Osteoblast (primary cell): ENCODE measurements at places on chromosomes 2 and 18.

DNA sequence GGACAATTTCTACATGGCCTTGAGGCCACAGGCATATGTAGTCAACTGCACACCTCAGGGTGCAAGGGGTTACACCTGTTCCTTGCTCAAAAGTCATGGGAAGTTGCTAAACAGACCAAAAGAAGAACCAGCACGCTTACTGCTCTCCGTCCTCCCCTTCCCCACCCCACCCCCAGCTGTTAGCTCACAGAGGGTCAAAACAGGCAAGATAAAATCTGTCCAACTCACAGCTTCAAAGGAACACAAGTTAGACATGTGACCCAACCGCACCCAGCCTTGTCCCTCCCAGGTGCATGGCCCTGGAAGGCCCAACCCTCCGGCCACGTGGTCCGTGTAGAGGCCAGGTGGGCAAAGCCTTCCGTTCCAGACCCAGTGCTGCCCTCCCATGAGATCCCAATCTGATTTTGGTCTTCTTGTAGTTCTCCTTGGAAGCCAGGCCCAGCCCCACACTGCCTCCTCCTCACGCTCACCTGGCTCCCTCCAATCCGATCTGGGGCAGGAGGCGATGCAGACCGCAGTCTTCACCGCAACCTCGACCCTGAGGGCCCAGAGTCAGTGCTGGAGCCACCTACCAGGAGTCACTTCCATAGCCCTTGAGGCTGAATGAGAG, 14.5 kb upstream of the ASPRV1 start:
- DNase-seq, result no peak

DNA sequence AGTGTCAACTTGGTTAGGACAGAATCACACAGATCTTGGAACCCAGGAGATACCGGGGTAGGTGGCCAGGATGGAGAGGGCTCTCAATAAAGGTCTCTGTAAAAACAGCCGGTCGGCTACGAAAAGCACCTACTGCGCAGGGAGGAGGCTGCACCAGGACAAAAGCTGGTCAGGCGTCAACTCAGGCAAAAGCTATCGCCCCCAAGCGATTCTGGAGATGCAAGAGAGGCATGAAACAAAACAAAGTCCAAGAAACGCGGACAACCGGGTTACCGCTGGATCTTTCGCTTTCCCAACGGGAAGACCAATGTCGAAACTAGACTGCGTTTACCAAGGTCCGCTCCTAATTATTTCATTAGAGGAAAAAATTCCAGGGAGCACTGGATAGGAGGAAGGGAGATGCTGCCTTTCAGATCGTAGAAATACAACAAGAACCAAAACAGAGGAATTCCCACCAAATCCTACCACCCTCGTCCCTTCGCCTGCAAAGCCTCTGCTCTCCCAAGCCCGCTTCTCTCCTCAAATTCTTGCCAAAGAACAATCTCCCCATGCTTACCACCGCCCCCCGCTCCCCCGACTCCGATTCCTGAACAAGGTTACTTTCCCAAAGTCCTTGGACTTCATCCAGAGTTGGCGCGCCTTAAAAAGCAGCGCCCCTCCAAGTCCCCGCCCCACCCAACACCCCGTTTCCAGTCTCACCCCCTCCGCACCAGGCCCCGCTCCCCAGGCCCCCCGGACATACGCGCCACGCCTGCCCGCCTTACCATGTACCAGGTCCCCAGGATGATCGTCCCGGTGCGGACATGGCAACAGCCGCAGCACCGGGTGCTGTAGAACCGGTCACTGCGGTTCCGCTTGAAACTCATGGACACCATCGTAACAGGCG, 539 bp downstream of the LAPTM4A start:
- DNase-seq, result peak; percentile 52

DNA sequence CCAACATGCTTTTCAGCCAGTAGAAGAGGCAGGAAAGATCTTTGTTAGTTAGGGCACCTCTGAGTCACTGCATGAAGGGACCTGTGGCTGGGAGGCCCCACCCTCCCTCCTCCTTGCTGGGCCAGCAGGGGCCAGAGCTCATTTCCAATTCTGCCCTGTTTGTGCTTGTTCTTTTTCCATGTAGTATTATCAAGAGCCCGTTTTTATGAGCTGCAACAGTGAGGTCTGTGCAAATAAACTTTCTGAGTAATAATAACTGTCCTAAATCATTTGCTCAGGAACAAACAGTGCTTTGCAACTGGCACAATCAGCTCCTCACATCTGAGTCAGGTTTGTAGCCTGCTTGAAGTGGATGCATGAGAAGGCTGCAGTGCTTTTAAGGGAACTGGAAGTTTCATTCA, 128.0 kb downstream of the ARL4C start:
- DNase-seq, result peak; percentile 81

DNA sequence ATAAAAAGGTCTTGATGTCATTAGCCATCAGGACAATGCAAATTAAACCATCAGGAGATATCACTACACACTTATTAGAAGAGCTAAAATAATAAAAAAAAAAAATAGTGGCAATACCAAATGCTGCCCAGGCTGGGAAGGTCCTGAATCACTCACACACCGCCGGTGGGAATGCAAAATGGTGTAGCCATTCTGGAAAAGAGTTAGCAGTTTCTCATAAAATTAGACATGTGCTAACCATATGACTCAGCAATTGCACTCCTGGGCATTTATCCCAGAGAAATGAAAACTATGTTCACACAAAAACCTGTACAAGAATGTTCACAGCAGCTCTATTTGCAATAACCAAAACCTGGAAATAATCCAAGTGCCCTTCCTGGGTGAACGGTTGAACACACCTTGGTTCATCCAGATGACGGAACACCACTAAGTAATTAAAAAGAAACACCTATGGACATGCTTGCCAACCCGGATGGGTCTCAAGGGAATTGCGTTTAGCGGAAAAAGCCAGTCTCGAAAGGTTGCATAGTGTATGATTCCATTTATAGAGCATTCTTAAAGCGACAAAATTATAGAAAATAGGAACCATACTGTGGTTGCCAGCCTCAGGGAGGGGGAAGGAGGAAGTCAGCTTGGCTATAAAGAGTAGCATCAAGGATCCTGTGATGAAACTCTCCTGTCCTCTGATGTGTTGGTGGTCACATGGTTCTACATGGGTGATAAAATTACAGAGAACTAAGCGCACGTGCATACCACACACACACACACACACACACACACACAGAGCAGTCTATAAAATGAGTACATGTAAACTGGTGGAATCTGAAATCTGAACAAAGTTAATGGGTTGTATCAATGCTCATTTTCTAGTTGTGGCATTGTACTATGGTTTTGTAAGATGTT, 4.6 kb downstream of the MBP start:
- DNase-seq, result peak; percentile 79

GRCh38 chr2:176656038-176656775, 387.0 kb downstream of the MTX2 start:
- no peak for DNase-seq

GRCh38 chr2:7639476-7639875, 722.3 kb downstream of the RNF144A start:
- no peak for DNase-seq

DNA sequence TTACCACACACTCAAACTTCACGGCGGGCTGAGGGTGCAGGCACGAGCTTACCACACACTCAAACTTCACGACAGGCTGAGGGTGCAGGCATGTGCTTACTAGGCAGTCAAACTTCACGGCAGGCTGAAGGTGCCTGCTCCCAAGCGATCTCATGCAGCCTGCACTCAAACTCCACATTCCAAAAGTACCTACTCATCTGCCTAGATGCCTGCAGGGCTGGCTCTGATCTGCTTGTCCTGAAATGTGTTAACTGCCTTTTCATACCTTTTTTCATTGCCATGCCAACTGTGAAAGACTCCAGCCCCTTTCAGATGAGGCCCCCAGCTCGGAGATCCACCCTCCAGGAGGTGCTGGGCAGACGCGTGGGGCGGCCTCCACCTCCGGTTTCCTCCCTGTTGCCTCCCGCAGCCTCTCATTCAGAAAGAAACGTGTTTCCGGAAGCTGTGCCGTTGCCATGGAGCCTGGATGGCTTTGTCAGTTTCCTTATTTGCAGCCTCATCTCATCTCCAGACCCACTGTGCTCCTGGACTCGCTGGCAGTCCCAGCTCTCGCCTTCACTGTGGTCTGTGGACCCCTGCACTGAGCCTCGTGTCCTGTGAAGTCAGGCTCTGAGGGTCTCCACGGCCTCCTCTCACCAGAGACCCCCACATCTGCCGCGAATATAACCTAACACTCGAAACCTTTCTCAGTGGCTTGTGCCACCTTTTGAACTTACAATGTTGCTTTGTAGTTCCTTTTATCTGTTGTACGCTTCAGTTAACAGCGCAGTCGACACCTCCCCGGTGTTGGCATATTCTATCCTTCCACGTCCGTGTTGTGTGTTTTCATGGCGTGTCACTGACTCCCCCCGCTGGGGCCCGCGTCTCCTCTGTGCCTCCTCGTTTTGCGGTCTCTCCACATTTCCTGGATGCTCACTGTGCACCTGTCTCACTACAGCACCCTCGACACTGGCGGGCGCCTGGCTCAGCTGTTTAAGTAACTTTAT, 106.1 kb upstream of the ALKAL2 start:
- no peak for DNase-seq

GRCh38 chr2:80926168-80926567, 621.6 kb upstream of the LRRTM1 start:
- DNase-seq, result no peak

DNA sequence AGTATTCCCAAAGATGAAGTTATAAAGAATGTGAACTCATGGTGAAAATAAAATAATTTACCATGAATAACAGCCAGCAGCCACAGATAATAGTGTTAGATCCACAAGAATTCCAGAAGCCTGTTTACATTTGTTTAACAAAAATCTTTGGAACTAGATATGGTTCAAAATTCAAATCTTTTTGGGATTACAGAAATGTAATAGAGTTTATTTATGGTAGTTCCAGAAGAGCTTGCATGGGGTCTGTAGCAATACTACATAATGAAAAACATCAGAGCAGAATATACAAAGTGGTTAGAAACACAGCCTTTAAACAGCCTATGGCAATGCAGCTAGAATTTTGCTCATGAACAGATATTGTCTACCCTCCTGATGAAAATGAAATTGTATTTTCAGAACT, 179.1 kb downstream of the RDH14 start:
- no peak for DNase-seq

DNA sequence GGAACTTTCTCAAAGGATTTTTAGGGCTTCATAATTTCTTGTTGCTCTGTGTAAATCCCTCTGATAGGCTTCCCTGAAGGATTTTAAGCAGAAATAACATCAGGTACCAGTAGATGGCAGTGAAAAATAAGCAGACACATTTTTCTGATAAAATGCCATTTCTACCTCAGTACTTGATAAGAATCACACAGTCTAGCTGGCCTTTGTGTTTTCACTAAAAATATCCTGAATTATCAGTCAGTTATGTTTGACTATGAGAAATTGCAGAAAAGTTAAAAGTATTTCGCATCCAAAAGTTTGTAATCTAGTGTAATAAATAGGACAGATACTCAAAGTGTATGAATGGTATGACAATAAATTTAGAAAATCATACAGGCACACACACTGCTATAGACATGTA, 68.7 kb downstream of the DNAJC10 start:
- no peak for DNase-seq

DNA sequence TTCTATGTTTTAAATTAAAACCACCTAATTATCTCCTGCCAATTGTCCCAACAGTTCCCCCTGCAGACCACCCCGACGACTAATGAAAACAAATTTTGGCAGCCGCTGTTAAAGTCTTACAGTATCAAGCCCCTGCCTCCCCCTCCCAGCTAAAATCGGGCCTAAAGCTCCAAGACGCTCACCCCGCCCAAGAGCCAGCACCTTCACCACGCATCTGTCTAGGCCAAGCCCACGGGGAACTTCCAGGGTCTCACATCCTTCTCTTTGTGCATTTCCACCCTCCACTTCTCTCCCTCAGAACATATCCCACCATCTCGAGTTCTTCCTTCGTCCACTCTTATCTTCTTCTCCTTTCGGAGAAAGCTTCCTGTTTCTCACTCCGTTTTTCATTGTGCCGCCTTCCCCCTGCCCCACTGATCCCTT, 445 bp downstream of the PRPF40A start:
- no peak for DNase-seq

DNA sequence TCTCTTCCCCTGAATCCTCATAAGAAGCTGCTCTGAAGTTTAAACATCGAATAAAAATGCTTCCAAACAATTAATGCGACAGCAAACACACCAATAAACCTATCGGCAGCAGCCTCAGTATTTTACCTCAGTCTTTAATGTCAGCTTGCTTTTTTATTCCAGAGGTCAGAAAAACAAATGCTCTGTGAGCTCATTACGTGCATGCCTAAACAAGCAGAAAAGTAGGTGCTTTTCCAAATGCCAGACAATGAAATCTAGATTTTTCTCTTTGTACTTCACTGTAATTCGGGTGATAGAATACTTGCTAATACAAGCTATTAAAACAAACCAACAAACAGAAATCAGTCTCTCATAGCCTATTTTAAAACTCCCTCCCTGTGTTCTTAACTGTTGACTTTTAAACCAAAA, 381.5 kb downstream of the NRXN1 start:
- no peak for DNase-seq

DNA sequence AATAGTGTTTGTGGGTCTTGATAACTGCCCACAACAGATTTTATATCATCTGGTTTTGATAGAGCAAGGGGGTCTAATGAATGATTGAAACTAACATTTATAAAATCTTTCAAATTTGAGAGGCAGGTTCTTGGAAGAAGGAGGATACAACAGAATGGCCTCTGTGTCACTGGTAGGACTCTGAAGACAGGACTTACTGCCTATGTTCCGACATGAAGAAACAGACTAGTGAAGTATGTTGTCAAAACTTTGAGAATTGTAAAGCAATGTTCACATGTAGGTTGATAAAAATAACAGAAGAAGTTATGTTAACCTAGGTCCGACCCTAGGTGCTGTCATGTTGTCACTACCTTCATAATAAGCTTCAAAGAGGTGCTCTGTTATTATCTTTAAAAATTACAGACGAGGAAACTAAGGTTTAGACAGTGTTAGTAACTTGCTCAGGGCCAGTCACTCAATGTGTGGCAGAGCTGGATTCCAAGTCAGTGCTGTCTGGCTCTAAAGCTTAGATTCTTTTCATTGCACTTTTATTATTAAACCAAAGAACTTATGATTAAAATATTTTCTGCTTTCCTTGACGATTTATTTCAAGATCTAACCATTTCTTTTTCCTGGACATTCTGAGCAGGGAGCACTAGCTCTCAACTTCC, 146.2 kb downstream of the RPIA start:
- DNase-seq, result no peak

DNA sequence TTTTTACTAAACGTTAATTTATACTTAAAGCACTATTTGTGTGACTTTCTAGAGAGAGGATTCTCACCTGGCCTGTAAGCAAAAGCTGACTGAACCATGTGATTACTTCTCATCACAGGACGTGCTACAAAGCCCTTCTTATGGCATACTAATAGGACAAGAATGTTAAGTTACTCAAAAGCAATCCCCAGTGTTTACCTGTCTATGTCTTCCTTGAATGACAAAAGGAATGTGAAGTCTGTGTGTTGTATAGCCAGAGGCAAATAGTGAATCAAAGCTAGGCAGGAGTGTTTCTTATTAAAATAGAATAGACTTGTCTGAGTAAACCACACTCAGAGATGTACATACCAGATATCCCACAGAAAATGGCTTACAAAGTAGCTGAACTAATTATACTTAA, 1465.5 kb downstream of the SUCLG1 start:
- no peak for DNase-seq
